Prostate gland (tissue), 2 donors: ENCODE measurements at places on chromosomes 1 and 21. TPM values are rescaled to one million over a fixed set of nuclear protein-coding genes. Genes with fewer than 3 reads are reported as not detected.

DNA sequence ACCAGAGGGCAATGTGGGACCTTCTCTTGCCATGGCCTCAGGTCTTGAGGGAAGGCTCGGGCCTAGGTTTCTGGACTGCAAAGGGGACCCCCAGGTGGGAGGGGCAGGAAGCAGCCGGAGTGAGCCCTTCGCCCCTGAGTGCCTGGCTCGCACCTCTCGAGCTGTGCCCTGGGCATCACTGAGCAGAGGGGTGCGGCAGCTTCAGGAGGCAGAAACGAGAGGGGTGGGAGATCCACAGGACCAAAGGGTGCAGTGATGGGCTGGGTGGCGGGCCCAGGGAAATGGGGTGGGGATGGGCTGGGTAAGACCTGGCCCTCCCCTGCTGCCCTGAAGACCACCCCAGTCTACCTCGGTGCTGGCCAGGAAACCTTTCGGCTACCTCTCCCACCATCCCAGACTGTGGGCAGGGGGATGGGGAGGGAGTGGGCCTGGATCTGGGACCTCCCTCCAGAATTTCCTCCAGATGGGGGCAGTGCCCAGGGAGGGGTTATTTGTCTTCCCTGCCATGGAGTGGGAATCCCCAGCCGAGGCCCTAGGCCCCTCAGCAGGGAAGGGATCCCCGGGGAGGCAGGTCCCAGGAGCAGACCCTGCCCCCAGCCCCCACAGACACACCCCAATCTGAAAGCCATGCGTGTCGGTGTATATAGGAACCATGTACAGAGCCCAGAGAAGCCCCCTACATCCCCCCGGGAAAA is 21.3 kb downstream of the A3GALT2 start:
- H3K27ac ChIP-seq, result no peak overlapping the region
- H3K4me3 ChIP-seq, result no peak overlapping the region
- DNase-seq, result no peak
- H3K36me3 ChIP-seq, result no peaks in the 10 kb centered on the region
- no peaks in the 10 kb centered on the region for H3K27me3 ChIP-seq

DNA sequence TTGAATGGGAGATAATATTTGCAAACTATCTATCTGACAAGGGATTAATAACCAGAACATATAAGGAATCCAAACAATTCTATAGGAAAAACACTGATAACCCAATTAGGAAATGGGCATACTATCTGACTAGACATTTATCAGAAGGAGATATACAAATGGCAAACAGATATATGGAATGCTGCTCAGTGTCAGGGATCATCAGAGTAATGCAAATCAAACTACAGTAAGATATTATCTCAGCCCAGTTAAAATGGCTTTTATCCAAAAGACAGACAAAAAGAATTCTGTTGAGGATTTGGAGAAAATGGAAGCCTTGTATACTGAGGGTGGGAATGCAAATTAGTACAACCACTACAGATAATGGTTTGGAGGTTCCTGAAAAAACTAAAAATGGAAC is 758.0 kb upstream of the B3GALT2 start:
- DNase-seq, result no peak
- H3K4me3 ChIP-seq, result no peak overlapping the region
- no peaks in the 10 kb centered on the region for H3K4me1 ChIP-seq
- H3K27ac ChIP-seq, result no peak overlapping the region

DNA sequence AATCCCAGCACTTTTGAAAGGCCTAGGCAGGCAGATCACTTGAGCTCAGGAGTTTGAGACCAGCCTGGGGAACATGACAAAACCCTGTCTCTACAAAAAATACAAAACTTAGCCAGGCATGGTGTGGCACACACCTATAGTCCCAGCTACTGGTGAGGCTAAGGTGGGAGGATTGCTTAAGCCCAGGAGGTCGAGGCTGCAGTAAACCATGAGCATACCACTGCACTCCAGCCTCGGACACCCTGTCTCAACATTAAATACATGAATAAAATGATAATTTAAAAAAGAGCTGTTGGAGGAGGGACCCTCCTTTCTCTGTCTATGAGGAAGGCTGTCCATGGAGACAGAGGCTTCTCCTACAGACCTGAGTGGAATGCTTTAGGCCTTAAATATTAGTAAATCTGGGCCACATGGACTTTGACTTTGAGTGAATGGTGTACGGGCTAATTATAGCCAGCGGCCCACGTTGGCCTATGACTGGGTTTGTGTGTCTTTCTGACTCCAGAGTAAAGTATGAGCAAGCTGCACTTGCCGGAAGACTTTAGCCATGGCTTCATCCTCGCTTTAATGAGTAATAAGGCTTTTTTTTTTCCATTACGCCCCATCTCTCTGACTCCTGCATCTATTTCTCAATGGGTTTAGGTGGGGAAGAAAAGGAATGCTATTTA is 21.3 kb downstream of the RAB3B start:
- no peak for DNase-seq
- H3K27me3 ChIP-seq, result no peaks in the 10 kb centered on the region
- no peak overlapping the region for H3K4me3 ChIP-seq
- no peaks in the 10 kb centered on the region for H3K4me1 ChIP-seq
- H3K36me3 ChIP-seq, result no peaks in the 10 kb centered on the region

- H3K27me3 ChIP-seq, result peaks cover 3% of the 10 kb centered on the region
- no peak overlapping the region for H3K27ac ChIP-seq
- DNase-seq, result no peak
- no peaks in the 10 kb centered on the region for H3K4me1 ChIP-seq
- H3K36me3 ChIP-seq, result no peaks in the 10 kb centered on the region
- no peak overlapping the region for H3K4me3 ChIP-seq
Measured at GRCh38 chr21:38441153-38441552, 57.1 kb downstream of the ERG start.

- H3K4me1 ChIP-seq, result no peaks in the 10 kb centered on the region
- no peaks in the 10 kb centered on the region for H3K27me3 ChIP-seq
- no peaks in the 10 kb centered on the region for H3K36me3 ChIP-seq
- DNase-seq, result no peak
- H3K4me3 ChIP-seq, result no peak overlapping the region
- H3K27ac ChIP-seq, result no peak overlapping the region
Measured at GRCh38 chr1:221816899-221817298, 75.0 kb upstream of the DUSP10 start.

GRCh38 chr1:147612366-147612765 is 58.0 kb downstream of the ACP6 start:
- peaks cover 3% of the 10 kb centered on the region for H3K4me1 ChIP-seq
- H3K27ac ChIP-seq, result peak overlapping the region; percentile 49
- peak; percentile 59 for DNase-seq
- no peaks in the 10 kb centered on the region for H3K27me3 ChIP-seq
- H3K36me3 ChIP-seq, result no peaks in the 10 kb centered on the region
- H3K4me3 ChIP-seq, result no peak overlapping the region

GRCh38 chr1:168137515-168137821 is 738 bp upstream of the GPR161 start:
- H3K36me3 ChIP-seq, result no peaks in the 10 kb centered on the region
- DNase-seq, result no peak
- no peaks in the 10 kb centered on the region for H3K27me3 ChIP-seq
- peak overlapping the region; percentile 87 for H3K27ac ChIP-seq
- H3K4me1 ChIP-seq, result no peaks in the 10 kb centered on the region

The PPIAL4G gene
- not detected for total RNA-seq

The FAM110D gene
- 3.8 TPM for total RNA-seq

The KIF26B gene
- total RNA-seq, result 3.8 TPM

The IFI44L gene
- 1.2 TPM for total RNA-seq

The CHRM3 gene
- 3.9 TPM for total RNA-seq

The MROH9 gene
- not detected for total RNA-seq

The TCEA3 gene
- 115 TPM for total RNA-seq
